CD4-positive, alpha-beta T cell treated with Interferon gamma for 1 hour (primary cell): ENCODE measurements at places on chromosomes 4 and X.
A peak's percentile ranks its signal among the peaks of the same experiment; 100 is the strongest.

DNA sequence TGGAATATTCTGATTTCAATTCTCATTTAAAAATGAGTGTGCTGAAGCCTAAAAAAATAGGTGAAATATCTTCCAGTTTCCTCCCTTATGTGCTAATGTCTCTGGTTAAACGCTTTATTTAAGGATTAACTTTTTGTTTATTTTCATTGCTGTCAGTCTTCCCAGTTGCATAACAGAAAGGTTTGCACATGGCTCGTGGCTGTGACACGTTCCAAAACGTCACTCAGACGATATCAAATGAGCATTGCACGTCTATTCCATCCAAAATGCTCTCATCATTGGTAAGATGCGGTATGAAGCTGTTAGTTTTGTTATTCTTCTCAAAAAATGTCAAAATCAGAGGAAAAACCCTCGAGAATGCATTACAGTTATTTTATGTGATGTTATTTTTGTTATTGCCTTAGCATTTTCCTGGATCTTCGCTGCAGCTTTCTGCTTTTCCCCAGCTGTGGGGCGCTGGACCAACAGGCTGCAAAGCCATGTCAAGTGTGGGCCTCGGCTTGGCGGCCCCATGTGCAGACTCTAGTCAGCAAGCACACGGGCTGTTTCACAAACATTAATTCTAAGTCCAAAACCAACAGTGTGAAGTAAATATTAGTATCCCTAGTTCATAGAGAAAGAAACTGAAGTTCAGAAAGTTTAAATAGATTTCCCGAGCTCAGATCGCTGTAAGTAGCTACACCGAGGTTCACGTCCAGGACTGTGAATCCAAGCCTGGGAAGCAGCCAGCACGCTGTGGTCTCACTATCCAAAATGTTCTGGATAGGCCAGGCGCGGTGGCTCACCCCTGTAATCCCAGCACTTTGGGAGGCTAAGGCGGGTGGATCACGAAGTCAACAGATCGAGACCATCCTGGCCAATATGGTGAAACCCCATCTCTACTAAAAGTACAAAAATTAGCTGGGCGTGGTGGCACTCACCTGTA is 793.4 kb upstream of the FRG1 start:
- DNase-seq, result no peak

GRCh38 chr4:183610613-183611012 is 48.4 kb downstream of the RWDD4 start:
- DNase-seq, result no peak

DNA sequence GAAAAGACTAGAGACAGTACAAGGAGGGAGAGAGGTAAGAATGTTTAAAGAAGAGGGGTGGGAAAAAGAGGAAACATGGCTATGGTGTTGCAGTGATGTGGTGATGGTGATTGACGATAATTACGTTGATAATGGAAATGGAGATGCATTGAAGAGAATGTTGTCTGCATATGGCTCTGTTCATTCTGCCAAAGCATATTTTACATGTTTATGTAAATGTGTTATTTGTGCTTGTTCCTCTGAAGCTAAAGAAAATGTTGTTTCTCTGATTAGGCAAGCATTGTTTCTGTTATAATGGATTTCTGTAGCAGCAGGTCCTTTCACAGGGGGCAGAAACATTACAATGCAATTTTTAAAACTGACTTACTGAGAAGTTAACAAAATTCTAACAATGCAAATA is 958.8 kb downstream of the CCSER1 start:
- DNase-seq, result no peak

GRCh38 chr4:51942108-51942832 is 77.9 kb downstream of the LRRC66 start:
- DNase-seq, result no peak

DNA sequence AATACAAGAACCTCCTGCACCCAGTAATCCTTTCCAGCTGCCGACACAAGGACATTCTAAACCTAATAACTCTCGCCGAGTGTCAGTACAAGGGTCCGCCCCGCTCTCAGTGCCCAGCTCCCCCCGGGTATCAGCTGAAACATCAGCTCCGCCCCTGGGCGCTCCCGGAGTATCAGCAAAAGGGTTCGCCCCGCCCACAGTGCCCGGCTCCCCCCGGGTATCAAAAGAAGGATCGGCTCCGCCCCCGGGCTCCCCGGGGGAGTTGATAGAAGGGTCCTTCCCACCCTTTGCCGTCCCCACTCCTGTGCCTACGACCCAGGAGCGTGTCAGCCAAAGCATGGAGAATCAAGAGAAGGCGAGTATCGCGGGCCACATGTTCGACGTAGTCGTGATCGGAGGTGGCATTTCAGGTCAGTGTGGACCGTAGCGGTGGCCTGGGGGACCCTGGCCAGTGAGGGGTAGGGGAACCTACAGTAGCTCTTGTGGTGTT is at the start of gene MAOA:
TSS of gene MAOA (plus strand) at position 295 of the 490 bp plus-strand sequence. CDS start at position 338, 43 bp downstream.
- DNase-seq, result peak; percentile 10

- no peak for DNase-seq
Observed at GRCh38 chrX:100717363-100717762, 14.6 kb downstream of the SYTL4 start.

DNA sequence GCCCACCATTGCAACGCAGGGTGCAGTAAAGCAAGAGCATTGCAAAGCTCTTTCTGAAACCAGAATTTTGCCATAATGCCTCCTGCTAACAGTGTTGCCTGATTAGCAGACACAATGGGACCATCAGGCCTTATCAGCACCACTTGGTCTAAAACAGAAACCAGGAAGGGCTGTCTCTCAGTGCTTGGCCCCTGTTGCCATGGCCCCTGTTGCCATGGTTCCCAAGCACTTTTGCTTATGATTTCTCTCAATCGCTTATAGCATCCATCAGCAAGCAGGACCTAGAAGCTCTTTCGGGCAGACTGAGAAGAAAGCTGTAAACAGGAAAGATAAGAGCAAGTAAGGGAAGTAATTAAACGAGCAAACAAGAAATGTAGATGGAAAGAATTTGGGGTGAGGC is 36.8 kb downstream of the RTL5 start:
- DNase-seq, result peak; percentile 84

- no peak for DNase-seq
Observed at GRCh38 chrX:50643525-50644137, 170.4 kb downstream of the SHROOM4 start.

DNA sequence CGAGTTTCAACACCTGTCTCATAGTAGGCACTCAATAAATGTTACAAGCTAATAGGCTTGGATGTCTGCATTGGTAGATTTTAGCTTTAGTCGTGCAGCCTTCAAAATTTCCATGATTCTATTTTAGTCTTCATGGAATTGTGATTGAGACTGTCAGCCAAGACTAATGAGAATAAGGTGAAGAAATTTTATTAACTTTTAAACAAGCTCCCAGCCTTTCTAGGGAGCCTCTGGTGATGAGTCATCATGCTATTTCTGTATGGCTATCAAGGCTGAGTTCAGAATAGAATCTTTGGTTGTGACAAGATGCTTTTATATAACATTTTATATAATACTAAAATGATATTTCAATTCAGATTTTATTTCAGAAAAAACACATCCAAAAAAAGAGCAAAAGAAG is 685.8 kb downstream of the GABRG1 start:
- no peak for DNase-seq

GRCh38 chr4:148573296-148573695 is 131.1 kb upstream of the NR3C2 start:
- DNase-seq, result no peak
